ENCODE measurements at places on chromosomes 1 and 21.

GRCh38 chr1:98130408-98130807 is 209.6 kb upstream of the DPYD start:
- no peak for DNase-seq

GRCh38 chr1:235558621-235559169 is 54.4 kb upstream of the B3GALNT2 start:
- no peak for DNase-seq

DNA sequence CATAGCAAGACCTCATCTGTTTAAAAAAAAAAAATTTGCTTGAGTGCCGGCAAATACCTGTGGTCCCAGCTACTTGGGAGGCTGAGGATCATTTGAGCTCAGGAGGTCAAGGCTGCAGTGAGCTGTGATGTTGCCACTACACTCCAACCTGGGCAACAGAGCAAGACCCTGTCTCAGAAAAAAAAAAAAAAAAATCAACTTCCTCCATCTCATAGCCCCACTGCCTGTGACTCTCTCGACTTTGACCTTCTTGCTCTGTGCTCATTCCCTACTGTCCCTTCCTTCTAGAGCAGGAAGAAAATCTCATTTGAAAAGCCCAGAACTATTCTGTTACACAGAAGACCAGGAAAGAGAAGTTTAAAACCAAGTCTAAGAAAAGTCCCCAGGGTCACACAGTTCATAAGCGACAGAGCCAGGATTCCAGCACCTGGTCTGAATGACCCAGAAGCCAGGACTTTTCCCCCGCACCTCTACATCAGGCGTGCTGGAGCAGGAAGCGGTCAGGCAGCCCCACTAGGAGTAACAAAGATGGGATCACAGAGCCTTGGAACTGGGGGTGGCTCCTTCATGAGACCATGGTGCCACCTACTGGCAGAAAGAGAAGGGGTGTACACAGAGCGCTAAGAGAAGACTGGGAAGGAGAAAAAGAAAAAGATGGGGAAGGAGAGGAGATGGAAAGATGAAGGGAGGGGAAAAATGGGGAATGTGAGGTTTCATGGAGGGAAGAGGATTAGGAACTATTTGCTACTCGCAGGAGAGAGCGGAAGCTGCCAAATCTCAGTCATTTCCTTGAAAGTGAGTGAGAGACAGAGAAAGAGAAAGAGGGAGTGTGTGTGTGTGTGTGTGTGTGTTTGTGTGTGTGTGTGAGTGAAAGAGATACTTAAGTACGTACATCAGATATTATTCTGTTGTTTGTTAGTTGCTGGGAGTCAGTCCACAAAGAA is 3.1 kb upstream of the P3R3URF start:
- DNase-seq = peak; percentile 53

DNA sequence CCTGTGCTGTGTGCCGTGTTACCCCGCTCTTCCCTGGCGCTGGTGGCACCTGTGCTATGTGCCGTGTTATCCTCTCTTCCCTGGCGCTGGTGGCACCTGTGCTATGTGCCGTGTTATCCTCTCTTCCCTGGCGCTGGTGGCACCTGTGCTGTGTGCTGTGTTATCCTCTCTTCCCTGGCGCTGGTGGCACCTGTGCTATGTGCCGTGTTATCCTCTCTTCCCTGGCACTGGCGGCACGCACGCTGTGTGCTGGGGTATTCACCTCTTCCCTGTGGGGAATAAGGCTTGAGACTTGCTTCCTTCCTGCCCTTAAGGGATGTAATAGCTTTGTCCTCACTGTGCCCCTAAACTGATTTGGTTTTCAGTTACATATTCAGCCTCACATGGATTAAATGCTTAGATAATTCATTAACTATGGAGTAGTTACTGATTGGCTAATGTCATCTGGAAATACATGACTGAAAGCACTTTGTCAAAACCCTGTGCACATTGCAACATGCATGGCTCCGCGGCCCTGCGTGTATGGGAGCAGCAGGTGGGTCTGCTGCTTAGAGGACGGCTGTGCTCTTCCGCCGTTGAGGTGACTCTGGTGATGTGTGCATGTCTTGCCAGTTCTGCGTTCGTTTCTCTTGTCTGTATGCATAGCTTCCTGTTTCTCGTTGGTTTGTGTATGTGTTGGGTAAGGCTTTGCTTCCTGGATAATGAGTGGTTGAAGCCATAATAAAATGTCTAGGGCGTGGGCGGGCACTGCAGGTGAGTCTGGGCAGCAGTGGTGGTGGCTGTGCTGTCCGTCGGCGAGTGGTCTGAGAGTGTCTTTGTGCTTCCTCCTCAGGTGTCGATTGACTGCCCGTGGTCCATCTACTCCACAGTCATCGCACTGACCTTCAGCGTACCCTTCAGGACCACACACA is 17.9 kb upstream of the PWP2 start:
- DNase-seq = no peak

GRCh38 chr1:22958556-22958955 is 14.1 kb downstream of the LACTBL1 start:
- DNase-seq = no peak

- DNase-seq = no peak
Observed at GRCh38 chr1:13699936-13700520, at the start of gene PRDM2. Gene PRDM2 (plus strand): TSS chr1:13700188. CDS start chr1:13715606, 15,418 bp downstream.

DNA sequence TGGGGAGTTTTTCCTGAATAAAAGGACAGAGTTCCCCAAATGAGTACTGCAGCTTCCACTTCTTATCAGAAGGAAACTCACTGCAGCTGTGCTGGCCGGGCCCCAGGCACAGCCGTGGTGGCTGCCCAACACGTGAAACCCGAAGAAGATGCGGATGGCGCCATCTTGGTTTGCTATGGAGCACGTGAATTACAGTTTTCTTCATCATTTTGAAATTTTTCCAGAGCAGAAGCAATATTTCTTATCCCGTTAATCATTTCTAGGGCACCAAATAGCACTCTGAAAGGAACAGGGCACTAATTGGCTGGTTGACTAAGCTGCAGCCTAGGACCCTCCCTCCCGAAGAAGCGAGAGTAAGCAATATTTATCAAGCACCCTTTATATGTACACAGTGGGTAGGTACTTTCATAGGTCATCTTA is 63.2 kb upstream of the EPS8L3 start:
- DNase-seq = no peak

- DNase-seq = no peak
Observed at GRCh38 chr1:50703240-50703639, 256.8 kb downstream of the FAF1 start.

GRCh38 chr1:183110326-183110880 is 75.7 kb upstream of the LAMC2 start:
- no peak for DNase-seq

GRCh38 chr1:213266983-213267772 is 216.1 kb downstream of the RPS6KC1 start:
- no peak for DNase-seq

DNA sequence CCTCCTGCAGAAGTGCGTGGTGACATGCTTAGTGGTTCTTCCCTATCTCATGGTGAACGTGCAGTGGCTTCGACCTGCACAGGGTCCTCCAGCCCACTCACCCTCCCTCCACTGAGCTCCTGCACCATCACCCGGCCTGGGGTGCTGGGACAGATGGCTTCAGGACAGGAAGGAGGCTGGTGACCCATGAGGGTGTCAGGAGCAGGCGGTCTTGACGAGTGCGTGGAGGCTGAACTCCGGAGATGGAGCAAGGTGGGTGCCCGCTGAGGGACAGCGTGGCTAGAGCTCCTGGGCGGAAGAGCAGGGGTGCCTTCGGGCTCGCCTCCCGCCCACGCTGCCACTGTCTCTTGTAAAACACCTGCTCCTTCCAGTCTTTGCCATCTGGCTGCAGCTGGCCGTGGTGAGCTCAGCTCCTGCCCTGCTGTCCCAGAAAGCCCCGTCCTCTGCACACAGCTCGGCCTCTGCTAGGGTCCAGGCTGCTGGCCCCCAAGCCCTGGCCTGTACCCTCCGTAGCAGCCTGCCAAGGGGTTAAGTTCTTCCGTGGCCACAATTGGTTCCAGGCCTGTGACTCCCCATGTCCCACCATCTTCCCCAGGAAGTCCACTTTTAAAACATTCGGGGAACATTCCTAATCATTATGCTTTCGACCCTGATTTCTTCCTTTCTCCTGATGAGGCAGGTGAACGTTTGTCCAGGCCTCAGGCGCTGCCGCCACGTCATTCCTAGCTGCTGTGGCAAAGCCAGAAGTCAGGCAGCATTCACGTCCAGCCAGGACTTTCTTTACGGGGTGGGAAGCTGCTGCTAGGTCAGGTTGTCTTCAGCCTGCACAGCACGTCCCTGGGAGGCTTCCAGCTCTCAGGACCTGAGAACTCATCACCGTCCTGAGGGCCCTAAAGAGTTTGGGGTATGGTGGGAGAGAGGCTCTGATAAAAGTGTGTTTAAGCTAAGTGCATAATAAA is 8.1 kb downstream of the KRTAP10-1 start:
- no peak for DNase-seq

- no peak for DNase-seq
Observed at GRCh38 chr1:208131621-208132286, 112.4 kb downstream of the PLXNA2 start.

GRCh38 chr1:211606332-211606913 is 27.5 kb upstream of the SLC30A1 start:
- no peak for DNase-seq

- DNase-seq = no peak
Observed at GRCh38 chr1:87155648-87156047, 173.0 kb upstream of the LMO4 start.

- DNase-seq = no peak
Observed at GRCh38 chr1:208141610-208142192, 102.5 kb downstream of the PLXNA2 start.

DNA sequence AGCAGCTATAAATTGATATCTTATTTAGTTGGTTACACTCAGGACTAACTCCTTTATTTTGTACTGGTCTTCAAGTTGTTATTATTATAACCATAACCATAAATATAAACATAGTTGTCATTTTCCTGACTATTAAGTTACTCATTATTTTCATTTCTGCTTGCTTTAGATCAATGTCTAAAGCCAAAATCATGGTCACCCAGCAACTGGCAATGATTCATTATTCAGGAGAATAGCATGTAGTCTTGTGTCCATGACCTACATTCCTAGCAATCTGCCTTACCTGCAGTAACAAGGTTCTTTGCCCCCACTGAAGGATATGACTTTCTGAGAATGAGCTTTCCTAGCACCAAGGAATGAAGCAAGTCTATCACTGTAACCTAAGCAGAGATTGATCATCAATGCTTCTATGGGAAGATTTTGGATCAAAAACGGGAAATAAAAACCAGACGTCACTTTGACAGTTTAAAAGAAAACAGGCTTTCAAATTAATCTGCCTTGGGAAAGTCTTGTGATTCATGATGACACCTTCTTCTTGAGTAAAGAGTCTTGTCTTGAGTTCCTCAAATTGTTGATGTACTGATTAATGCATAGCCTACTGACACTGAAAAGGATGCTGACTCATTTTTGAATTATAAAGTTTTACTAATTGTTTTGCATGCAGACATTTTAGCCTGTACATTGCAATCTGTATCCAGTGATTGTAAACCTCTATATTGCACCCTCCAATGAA is 203.3 kb upstream of the IVNS1ABP start:
- no peak for DNase-seq

DNA sequence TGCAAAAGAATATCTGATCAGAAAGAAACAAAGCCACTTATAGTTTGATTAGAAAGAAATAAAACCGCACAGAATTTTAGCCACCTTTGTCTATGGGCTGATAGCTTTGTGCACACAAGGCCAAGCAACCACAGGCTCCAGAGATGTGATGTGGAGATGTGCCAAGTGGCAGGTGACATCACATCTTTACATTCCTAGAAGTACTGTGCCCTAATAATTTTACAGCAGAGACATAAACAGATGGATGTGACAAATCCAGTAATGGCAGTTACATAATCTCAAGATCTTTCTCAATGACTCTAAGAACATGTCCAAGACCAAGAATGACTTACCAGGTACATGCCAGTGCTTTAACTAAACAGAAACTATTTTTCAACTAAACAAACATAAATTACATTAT is 159.5 kb downstream of the LTN1 start:
- no peak for DNase-seq

Data from NCI-H2081 treated with DMSO at 0.1 percent for 48 hours (cell line).